ENCODE measurements at places on chromosomes 2 and 18. TPM values are rescaled to one million over a fixed set of nuclear protein-coding genes. Genes with fewer than 3 reads are reported as not detected.

DNA sequence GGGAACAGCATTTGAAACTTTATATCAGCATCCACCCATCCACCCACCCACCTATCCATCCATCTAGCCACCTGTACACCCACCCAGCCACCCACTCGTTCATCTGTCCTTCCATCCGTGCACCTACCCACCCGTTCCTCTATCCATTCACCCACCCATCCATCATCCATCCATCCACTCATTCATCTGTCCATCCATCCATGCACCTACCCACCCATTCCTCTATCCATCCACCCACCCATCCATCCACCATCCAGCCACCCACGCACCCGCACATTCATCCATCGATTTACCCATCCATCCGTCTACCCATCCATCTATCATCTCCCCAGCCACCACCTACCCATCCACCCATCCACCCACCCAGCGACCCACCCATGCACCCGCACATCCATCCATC, 24.8 kb downstream of the LDLRAD4 start:
- no peak for DNase-seq

- DNase-seq = no peak
Observed at GRCh38 chr18:9561759-9562158, 52.6 kb downstream of the PPP4R1 start.

- DNase-seq = no peak
Observed at GRCh38 chr2:190170673-190171072, 108.1 kb upstream of the MSTN start.

DNA sequence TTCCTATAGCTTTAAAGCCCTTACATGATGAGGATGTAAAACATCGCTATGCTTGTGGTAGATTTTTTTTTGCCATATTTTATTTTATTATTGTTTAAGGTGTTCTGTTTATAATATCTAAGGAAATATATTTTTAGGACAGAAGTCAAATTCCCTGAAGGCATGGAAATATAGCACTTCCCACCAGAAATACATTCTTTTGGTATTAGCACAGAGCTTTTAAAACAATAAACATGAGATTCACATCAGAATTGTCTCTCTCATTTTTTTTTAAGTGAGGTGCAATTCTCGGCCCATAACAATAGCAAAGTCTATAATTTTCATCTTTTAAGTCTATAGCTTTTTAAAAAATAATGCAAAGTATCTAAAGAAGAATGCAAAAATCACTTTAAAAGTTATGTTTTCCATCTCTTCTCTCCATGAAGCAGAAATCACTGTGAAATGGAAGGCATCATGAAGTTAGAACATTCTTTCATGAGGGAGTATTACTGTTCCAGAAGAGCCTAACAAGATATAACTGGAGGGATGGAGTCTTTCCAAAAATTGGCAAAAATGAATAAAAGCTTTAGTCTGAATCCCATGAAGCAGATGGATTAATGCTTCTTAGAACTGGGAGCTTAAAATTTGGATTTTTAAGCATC, 283.6 kb upstream of the TRIB2 start:
- no peak for DNase-seq

DNA sequence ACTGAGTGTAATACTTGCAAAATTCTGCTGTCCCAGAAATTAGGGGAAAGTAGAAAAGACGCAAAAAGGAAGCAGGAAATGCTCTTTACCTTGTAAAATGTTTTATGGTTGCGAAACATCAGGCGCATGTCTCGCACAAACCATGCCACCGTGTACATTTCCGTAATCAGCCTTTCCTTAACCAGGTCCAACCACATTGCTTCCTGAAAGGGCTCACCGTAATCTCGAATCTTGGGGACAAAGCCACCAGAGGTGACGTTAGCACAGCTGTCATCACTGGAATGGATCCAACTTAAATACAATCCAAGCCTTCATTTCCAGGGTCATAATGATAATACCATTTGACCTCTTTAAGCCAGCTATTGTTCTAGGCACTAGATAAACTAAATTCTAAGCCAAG, 49.3 kb downstream of the SP110 start:
- DNase-seq = peak; percentile 22

DNA sequence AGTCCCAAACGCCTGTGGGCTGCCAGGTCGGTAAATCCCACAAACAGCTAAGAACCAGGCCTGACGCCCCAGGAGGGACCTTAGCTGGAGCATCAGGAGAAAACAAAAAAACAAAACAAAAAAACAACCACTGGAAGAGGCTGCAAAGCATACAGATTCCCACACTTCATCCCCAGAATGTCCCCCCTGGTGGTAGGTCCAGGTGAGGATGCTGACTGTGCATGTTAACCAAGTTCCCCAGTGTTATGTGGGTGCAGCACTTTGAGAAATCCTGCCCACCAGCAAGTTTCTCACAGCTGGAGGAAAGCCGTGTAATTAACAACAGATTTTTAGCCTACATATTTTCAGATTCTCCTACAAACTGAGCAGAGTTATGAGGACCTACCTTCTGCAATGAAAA, 15.1 kb downstream of the ST3GAL5 start:
- DNase-seq = no peak

GRCh38 chr2:158099716-158100115, 2.0 kb upstream of the UPP2 start:
- no peak for DNase-seq

- DNase-seq = no peak
Observed at GRCh38 chr2:18991177-18992168, 366.9 kb downstream of the OSR1 start.

DNA sequence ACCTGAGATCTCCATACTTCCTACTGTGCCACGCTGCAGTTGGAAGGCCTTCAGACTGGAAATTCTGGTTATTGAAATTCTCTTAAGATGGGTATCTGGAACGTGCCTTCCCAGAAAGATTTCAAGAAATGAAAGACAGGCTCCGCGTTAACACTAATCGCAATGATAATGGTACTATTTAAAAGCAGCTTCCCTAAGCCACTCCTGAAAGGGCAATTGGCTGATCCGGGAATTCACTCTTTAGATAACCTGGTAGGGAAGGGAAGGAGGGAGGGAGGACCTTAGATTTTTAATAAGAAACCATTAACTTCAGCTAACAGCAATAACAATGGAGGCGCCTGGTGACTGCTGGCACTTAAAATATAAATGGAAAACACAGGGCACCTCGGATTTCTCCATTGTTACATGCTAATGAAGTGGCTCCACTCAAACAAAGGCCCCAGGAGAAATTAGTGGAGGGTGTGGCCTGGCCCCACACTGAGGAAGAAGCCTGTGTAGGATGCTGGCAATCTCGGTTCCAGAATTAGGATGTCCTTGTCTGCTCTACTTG, 22.5 kb upstream of the MTA3 start:
- no peak for DNase-seq

GRCh38 chr2:26251893-26252292, 7.2 kb downstream of the HADHB start:
- no peak for DNase-seq

ATG16L1 gene
- total RNA-seq = 48.3 TPM

FTCDNL1 gene
- total RNA-seq = 0.73 TPM

KCNF1 gene
- total RNA-seq = 0.04 TPM

CELF4 gene
- not detected for total RNA-seq

LBH gene
- 3.4 TPM for total RNA-seq

GNLY gene
- total RNA-seq = not detected
